Neural crest cell (in vitro differentiated cells): ENCODE measurements at places on chromosomes 13 and 19. TPM values are rescaled to one million over a fixed set of nuclear protein-coding genes. Genes with fewer than 3 reads are reported as not detected.
A peak's percentile ranks its signal among the peaks of the same experiment; 100 is the strongest.

- no peak for DNase-seq
Observed at GRCh38 chr13:45209229-45209628, 8.4 kb upstream of the KCTD4 start.

GRCh38 chr19:31730270-31730669 is 381.0 kb upstream of the TSHZ3 start:
- DNase-seq = no peak

DNA sequence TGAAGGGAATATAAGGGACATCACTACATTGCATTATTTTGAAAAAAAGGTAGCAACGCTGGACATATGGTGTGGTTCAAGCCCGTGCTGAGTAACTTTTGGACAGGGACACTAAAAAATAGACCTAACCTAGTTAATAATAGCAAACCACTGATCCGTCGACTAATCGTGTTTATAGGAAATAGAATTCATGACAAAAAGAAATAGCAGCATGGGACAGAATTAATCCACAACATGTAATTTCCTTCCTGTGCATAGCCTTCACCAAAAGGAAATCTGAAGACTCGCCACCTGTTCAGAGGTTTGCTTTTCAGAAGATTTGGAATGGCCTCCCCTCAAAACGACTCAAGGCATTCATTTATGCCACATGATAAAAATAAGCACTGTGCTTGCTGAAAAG is 128.7 kb downstream of the FGF14 start:
- DNase-seq = no peak

DNA sequence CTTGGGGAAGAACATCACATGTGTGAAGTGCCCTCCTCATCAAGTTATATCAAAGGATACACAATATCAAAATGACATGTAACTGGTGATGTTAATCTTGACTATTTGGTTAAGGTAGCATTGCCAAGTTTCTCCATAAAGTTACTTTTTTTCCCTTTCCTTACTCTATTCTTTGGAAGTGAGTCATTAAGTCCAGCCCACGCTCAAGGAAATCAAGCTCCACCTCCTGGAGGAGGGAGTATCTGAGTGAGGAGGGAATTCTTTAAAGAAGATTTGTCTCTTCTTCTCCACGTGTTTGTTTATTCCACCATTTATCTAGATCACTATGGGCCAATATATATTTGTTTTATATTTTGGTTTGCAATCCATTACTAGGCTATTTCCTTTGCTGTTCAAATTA is 33.6 kb upstream of the FNDC3A start:
- DNase-seq = no peak

DNA sequence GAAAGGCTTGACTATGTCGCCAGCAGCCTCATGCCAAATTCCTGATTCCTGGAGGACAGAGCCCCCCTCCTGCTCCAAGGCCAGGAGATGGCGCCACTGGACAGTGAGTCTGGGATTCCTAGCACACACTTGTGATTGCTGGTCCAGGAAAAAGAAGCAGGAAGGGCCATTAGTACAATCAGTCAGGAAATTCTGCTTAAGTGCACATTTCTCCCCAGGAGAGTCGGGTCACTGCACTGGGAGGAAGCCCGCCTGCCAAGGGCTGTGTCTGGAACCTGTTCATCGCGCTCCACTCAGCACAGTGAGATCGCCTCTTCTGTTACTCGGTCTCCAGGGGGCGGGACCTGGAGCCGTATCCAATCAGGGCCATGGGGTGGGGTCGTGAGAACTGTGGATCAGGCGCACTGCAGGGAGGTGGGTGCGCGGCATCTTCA is 65.1 kb downstream of the ZNF823 start:
- DNase-seq = peak; percentile 75

- DNase-seq = peak; percentile 78
Observed at GRCh38 chr19:35860818-35861639, 4.3 kb downstream of the KIRREL2 start.

DNA sequence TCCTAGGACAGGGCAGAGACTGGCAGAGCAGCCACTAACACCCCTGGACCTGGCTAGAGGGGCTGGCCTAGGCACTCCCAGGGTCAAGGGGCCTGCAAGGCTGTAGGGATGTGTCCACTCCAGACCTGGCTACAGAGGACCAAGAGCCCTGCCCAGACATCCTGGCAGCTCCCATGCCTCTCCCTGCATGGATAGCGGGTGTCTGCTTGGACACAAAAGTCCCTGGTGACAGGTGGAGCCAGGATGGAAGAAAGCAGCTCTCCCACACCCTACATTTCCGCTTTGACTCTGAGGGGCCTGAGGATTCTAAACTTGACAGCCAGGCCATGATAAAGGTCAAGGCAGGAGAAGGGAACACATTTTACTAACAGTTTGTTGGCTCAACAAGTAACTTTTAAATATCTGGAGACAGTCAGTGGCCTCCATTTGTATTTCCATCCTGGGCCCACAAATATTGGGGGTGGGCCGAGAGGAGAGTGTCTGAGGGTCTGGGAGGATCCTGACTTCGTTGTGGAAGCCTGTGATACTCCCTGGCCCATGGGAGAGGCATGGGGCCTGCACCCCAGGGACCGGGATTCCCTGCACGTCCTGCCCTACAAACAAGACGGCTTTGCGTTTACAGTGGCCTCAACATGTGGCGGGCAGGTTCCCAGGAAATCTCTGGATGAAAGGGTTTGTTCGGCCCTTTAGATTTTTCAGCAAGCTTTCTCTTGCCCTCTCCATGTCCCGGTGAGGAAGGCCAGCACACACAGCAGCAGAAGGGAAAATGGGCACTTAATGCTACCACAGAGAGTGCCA is 19.8 kb upstream of the SLC7A9 start:
- no peak for DNase-seq

- no peak for DNase-seq
Observed at GRCh38 chr19:22427547-22427946, 5.4 kb upstream of the ZNF98 start.

Gene FAAP24
- 5.5 and 6.9 TPM in 2 replicates for total RNA-seq

- no peak for DNase-seq
Observed at GRCh38 chr13:71695662-71696061, 171.3 kb downstream of the DACH1 start.

DNA sequence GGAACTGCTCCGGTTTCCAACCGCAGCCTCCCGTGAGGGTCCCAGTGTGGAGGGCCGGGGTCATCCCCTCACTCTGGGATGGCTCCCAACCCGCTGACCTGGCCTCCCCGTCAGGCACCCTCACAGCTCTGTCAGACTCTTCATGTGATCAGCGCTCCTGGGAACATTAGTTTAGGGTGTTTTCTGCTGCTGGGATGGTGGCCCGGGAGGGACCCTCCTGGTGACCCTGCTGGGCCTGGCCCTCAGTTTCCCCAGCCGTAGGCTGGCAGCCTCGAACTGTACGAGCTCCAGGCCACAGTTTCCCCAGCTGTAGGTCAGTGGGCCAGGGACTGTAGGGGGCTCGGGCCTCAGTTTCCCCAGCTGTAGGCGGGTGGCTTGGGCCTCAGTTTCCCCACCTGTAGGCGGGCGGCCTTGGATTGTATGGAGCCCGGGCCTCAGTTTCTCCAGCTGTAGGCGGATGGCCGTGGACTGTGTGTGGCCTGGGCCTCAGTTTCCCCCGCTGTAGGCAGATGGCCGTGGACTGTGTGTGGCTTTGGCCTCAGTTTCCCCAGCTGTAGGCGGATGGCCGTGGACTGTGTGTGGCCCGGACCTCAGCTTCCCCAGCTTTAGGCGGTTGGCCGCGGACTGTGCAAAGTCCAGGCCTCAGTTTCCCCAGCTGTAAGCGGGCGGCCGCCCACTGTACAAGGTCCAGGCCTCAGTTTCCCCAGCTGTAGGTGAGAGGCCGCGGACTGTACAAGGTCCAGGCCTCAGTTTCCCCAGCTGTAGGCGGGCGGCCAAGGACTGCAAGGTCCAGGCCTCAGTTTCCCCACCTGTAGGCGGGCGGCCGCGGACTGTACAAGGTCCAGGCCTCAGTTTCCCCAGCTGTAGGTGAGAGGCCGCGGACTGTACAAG is 1.3 kb upstream of the PTBP1 start:
- no peak for DNase-seq

Gene MTUS2
- 0.89 and 0.91 TPM in 2 replicates for total RNA-seq

GRCh38 chr13:110444226-110444653 is 117.3 kb downstream of the RAB20 start:
- DNase-seq = no peak

Gene CPB2
- total RNA-seq = 0.43 and 0.44 TPM in 2 replicates

GRCh38 chr13:99363391-99363790 is 56.2 kb upstream of the GPR183 start:
- no peak for DNase-seq

GRCh38 chr13:44974056-44974793 is 15.0 kb downstream of the NUFIP1 start:
- no peak for DNase-seq

Gene C2CD4C
- 5.6 and 6.7 TPM in 2 replicates for total RNA-seq

Gene ITGBL1
- not detected in 2 replicates for total RNA-seq

Gene ZGLP1
- total RNA-seq = 10.4 and 11.3 TPM in 2 replicates

Gene GIPR
- total RNA-seq = 0.96 and 1.0 TPM in 2 replicates

Gene MICOS13
- total RNA-seq = 23.2 and 25.6 TPM in 2 replicates

Gene SRRM5
- 0.41 and 0.51 TPM in 2 replicates for total RNA-seq

- DNase-seq = no peak
Observed at GRCh38 chr19:18202778-18203407, 949 bp downstream of the RAB3A start.

GRCh38 chr13:26816881-26817280 is 56.3 kb upstream of the GPR12 start:
- no peak for DNase-seq

- DNase-seq = no peak
Observed at GRCh38 chr13:95222733-95223018, 78.6 kb downstream of the ABCC4 start.

DNA sequence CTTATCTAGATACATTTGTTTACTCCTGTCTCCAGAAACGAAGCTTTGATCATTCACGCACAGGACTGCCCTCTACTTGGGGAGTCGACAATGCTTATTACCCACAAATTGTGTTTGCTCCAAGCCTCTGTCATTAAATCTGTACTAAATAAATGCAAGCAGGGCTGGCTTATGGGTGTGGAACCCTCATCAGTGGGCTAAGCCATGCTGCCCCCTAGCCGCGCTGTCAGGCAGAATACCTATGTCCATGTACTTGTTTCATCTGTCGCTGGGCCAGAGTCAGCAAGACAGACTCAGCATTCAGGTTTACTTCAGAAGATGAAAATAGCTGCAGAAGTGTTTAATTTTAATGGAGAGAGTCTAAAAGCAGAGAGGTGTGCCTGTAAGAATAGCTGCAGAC is 110.0 kb upstream of the PRR20A start:
- no peak for DNase-seq

Gene ICAM3
- 9.7 and 10.0 TPM in 2 replicates for total RNA-seq

Gene UFM1
- 35.7 and 36.2 TPM in 2 replicates for total RNA-seq

DNA sequence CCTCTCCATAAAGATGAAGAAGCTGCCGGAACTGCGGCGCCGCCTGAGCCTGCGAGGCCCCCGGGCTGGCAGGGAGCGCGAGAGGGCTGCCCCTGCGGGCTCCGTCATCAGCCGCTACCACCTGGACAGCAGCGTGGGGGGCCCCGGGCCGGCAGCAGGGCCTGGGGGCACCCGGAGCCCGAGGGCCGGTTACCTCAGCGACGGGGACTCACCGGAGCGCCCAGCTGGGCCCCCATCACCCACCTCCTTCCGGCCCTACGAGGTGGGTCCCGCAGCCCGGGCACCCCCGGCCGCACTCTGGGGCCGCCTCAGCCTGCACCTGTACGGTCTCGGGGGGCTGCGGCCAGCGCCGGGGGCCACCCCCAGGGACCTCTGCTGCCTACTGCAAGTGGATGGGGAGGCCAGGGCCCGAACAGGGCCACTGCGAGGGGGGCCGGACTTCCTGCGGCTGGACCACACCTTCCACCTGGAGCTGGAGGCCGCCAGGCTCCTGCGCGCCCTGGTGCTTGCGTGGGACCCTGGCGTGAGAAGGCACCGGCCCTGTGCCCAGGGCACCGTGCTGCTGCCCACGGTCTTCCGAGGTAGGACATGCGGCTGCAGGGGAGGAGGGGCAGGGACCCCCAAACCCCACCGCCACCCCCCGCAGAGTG is 2.7 kb downstream of the SYDE1 start:
- no peak for DNase-seq
